CD4-positive, alpha-beta T cell treated with Interleukin-17A for 4 hours (primary cell): ENCODE measurements at places on chromosomes 1 and 21.

DNA sequence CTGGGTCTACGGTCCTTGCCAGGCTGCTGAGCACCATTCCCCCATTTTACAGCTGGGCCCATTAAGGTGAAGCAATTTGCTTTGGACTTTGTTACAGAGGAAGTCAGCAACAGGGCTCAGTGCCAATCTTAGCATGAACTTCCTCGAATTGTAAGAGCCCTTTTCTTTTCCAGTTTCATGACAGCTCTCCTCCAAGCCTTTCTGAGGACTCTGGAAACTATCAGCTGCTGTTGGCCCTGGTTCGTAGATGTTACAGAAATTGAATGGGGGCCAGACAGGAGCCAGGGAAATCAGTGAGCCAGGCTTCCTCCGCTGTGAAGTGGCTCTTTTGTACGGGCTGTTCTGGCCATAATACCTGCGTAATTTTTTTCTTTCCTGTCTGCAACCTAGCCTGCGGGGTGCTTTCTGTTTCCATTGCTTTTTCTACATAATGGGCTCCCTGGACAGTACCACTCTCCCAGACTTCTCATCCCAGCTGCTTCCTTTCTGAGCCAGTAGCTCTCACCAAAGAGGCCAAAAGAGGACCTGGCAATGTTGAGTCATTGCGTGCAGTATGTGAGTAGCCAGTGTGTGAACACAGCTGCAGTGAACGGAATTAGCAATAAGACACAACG is 386.3 kb downstream of the DISC1 start:
- DNase-seq: no peak

DNA sequence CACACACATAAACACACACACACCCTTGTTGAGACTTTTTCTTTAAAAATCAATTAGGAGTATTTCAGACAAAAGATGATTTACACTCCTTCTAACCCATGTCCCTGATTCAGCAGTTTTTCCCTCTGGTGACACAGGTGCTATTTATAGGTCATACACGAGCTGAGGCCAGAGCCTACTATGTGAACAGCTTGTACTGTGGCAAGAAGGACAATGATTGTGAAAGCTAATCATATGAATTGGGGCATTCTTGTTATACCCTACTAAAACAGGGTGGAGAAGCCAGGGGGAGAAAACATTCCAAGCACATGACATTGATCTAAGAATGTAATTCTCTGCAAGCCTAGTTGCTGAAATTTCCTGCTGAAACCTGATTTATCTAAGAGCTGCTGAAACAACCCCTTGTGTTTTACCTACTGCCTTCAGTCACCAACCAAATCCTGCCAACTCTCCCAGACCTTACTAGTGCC is 60.3 kb downstream of the XCL1 start:
- DNase-seq: no peak

DNA sequence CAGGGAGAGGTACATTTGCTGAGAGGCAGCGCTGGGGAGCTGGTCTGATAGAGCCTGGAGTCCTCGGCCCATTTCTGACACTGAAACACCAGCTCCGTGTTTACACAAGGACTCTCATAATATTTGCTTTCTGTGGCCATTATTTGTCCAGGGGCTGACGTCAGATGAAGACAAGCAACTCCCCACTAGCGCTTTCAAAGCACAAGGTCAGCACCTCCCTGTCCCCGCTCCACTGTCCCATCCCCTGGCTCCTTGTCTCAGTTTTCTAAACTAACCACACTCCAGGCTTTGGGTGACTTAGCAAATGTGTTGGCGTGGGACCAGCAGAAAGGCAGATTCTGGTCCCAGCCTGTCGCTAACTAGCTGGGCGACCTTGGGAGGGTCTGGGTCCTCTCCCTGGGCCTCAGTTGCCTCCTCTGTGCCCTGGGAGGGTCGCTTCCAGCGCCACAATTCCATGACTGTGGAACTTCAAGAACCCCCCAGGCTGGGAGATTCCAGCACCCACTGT is 37.4 kb upstream of the ZBTB40 start:
- DNase-seq: no peak

DNA sequence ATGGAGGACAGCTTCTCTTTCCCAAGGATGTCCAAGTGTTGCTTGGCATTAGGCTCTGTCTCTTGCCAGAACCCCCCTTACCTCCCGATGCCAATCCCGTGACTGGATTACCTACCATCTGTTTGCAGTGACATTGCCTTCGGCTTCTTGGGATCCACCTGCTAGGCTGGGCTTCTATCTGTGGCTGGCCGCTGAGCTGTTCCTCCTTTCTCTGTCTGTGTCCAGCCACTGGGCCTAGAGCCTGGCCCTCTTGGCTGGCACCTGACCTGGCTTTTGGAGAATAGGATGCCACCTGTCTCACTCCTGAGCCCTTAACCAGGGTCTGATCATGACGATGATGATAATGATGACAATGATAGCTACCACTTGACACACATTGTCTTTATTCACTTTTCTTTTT is 41.6 kb upstream of the STUM start:
- no peak for DNase-seq

GRCh38 chr1:57156907-57157306 is 191.1 kb upstream of the C8B start:
- no peak for DNase-seq

GRCh38 chr1:31387612-31388011 is 14.7 kb upstream of the FABP3 start:
- DNase-seq: no peak

GRCh38 chr1:55481634-55482033 is 266.5 kb upstream of the USP24 start:
- no peak for DNase-seq

GRCh38 chr1:5926686-5927435 is 65.4 kb downstream of the NPHP4 start:
- DNase-seq: no peak

GRCh38 chr1:55623311-55623710 is 408.1 kb upstream of the USP24 start:
- no peak for DNase-seq

- no peak for DNase-seq
These were observed 28.5 kb upstream of the ALDH9A1 start for GRCh38 chr1:165726841-165727240.

DNA sequence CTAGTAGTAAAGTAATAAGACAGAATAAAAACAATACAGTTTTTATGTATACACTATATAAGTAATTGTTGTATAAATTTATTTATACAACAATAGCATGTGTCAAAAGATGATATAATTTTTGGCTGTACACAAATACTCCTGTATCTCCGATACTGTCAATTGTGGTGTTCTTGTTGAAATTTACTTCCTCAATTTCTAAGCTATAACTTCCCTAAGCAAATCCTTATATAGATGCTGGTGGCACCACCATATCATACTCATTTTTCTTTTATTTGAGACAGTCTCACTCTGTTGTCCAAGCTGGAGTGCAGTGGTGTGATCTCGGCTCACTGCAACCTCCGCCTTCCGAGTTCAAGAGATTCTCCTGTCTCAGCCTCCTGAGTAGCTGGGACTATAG is 141.0 kb upstream of the HP1BP3 start:
- DNase-seq: no peak

GRCh38 chr1:158644449-158644848 is 39.4 kb downstream of the OR10Z1 start:
- DNase-seq: no peak

DNA sequence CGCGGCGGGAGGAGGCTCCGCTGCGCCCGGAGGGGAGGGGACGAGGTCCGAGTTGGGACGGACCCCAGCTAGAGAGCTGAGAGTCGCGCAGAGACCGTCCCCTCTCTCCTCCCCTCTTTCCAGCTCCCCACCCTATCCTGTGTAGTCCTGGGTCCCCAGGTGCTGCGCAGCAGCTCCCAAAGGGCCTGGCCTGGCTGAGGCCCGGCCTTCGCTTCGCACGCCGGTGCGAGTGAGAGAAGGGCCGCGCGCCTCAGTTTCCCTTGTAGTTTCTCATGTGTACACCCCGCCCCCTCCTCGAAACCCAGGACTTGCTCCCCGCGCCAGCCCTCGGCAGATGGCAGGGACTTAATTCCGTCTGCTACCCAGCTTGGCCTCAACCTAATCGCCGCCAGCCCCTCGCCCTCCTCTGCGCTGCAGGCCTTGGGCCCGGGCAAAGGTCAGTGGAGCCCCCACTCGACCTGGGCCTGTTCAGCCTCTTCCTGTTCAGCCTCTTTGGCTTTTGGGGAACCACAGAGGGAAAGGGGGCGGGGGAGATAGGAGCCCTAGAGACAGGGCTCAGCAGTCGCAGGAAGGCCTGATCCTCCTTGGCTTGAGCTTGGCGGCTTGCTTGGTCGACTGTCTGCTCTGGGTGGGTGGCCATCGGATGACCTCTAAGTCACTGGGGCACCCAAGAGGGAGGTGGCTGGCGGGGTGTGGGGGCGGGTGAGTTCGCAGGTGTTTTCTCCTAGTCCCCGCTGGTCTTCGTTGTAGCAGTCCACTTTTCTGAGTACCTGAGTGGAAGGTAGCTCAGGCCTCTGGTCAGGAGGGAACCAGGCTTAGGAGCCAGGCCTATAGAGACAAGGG is 1.0 kb downstream of the ZNF687 start:
- peak; percentile 23 for DNase-seq

- peak; percentile 63 for DNase-seq
These were observed 710 bp upstream of the HYI start for GRCh38 chr1:43454270-43455011.

DNA sequence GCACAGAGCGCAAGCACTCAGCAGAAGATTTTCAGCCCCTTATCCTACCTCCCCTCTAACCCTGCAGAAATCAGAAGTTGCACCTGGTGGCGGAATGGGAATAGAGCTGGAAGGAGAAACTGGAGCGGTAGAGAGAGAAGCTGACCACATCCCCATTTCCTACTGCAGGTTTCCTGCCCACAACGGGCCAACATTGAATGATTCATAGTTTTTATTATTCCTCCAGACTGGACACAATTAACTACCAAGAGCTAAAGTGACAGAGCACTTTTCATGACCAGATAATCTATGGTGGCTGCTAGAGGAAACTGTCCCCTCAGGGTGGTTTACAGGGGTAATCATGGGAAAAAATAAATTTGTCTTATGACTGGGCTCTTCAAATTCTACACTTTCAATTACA is 21.3 kb upstream of the LRRC8D start:
- DNase-seq: no peak

- no peak for DNase-seq
These were observed 16.5 kb downstream of the ZNF697 start for GRCh38 chr1:119631433-119632102.

GRCh38 chr21:42654179-42654912 is 925 bp downstream of the PDE9A start:
- peak; percentile 36 for DNase-seq

DNA sequence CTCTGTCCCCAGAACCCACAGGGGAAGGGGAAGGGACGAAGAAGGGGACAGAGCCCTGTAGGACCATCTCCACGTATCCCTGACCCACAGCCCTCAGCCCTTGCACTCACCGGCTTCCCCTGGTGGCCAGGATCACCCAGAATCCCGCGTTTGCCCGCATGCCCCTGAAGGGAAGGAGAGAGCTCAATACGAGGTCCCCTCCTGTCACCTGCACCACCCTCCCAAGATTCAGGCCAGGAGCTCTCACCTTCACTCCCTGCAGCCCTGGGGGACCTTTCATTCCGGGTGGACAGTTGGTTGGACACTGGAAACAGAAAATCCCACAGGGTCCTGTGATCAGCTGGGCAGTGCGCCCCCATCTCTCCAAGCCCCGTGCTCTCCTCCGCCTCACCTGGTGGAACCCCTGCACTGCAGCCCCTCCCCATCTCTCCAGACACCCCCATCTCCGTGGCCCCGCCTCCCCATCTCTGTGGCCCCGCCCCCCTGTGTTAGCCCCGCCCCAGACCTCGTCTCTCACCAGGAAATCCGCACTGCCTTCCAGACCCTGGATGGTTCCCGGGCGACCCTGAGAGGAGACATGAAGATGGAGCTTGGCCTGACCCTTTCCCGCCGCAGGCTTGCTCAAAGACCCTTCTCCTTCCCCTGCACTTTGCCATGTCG is 6.0 kb downstream of the COL9A2 start:
- no peak for DNase-seq

DNA sequence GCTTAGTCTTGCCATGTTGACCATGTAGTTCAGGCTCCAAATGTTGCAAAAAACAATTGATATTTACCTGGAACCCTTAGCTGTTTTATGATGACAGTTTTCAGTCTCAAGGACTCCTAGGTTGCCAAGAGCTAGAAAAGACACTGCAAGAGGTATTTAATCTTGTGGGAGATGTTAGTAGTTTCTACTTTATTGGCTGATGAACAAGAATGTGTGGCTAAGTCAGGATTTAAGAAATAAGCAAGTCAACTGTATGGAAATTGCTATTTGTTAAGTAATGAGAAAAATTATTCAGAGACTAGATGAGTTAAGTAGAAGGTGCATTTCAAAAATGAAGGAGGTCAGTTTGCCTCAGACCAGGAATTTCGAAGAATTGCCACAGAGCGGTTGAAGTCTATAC is 639.7 kb upstream of the USP24 start:
- DNase-seq: no peak

- no peak for DNase-seq
These were observed 366.6 kb upstream of the NCAM2 start for GRCh38 chr21:20631633-20632032.

GRCh38 chr1:53379662-53380002 is 51.8 kb upstream of the LRP8 start:
- no peak for DNase-seq

GRCh38 chr1:206717674-206717989 is 32.9 kb downstream of the MAPKAPK2 start:
- DNase-seq: no peak
